ENCODE measurements at places on chromosomes 1 and 21. TPM values are rescaled to one million over a fixed set of nuclear protein-coding genes. Genes with fewer than 3 reads are reported as not detected.

The KRTAP12-2 gene
- not detected for total RNA-seq

The SEC16B gene
- total RNA-seq = 0.38 TPM

The COL11A1 gene
- total RNA-seq = not detected

The OTUD7B gene
- total RNA-seq = 18.9 TPM

The GNG5 gene
- 78.3 TPM for total RNA-seq

The CYP4A11 gene
- not detected for total RNA-seq

The LRRIQ3 gene
- 2.6 TPM for total RNA-seq

The SPOCD1 gene
- 0.81 TPM for total RNA-seq

The SYDE2 gene
- 5.2 TPM for total RNA-seq

The ATAD3A gene
- 25.9 TPM for total RNA-seq

The TINAGL1 gene
- total RNA-seq = 0.27 TPM

The NUDT4B gene
- 40.6 TPM for total RNA-seq

All from NCI-H460 (cell line).